ENCODE measurements at places on chromosomes 16 and 17.

DNA sequence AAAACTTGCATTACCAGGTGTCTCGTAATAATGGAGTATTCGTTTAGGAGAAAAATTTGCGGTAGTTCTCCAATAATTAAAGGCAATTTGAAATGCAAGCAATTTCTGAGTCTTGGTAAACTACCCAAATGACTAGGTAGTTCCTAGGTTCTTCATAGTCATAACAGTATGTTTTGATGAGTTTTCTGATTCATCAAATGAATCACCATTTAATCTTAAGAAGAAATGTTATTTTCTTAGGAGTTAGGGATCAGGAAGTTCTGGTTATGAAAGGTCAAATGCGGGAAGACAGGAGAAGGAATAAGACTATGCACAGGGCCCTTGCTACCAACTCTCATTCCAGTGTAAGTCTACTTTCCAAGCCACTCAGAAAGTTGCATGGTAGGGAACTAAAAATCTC, 221.5 kb upstream of the SOX9 start:
- DNase-seq: no peak

- DNase-seq: no peak
Measured at GRCh38 chr17:62707425-62707739, 79.9 kb downstream of the MRC2 start.

- no peak for DNase-seq
Measured at GRCh38 chr17:77266891-77267341, 126.1 kb downstream of the SEC14L1 start.

GRCh38 chr16:85541980-85542900, 70.9 kb upstream of the GSE1 start:
- no peak for DNase-seq

DNA sequence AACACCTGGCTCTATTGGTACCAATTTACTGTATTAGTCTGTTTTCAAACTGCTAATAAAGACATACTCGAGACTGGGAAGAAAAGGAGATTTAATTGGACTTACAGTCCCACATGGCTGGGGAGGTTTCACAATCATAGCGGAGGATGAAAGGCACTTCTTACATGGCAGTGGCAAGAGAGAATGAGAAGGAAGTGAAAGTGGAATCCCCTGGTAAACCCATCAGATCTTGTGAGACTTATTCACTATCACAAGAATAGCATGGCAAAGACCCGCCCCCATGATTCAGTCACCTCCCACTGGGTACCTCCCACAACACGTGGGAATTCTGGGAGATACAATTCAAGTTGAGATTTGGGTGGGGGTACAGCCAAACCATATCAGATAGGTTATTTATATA, 22.6 kb upstream of the GOSR1 start:
- no peak for DNase-seq

All from stimulated activated naive B cell treated with anti-CD40 and anti-IgM and Interleukin-4, amounts not matched to agents 10 μg/mL and 1 μg/mL and 100 μg/mL, for 72 hours (primary cell).